Activated T-helper 1 cell treated with anti-CD3 and anti-CD28 coated beads, Interleukin-2, amount 50 U/mL, for 16 hours (primary cell): ENCODE measurements at places on chromosomes 4 and X.
A peak's percentile ranks its signal among the peaks of the same experiment; 100 is the strongest.

DNA sequence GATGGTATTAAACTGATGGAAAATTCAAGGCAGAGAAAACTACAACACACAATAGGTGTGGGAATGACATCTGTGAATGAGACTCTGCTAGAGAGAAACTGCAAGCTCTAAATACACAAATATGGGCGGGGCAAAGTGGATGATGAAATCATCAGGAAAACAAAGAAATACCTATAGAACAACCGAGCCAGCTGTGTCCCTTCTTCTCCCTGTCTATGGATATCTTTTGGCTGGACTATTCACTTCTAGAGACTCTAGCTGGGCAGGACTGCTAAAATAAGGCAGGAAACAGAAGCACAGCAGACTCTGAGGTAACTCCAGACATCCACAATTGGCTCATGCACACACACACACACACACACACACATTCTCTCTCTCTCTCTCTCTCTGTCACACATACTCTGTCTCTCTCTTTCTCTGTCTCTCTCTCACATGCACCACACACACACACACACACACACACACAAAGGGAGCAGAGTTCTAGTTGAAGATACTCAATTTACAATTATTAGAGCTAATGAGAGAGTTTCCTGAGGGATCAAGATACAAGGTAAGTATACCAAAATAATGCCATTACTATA lies 27.2 kb upstream of the EDNRA start:
- no peak for DNase-seq

DNA sequence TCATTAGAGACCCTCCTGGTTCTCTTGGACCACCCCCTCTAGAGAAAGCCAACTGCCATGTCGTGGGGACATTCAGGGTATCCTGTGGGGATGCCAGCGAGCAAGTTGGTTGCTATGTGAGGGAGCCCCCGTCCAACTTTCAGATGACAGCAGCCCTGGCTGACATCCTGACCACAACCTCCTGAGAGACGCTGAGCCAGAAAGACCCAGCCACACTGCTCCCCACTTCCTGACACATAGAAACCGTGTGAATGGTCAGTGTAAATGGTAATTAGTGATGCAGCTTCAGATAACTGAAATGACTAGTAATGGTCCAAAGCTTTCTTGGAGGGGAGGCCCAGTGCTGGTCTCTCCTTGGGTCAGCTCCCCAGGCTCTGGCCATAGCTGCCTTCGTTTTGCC lies 10.8 kb downstream of the CLCN4 start:
- DNase-seq: no peak

DNA sequence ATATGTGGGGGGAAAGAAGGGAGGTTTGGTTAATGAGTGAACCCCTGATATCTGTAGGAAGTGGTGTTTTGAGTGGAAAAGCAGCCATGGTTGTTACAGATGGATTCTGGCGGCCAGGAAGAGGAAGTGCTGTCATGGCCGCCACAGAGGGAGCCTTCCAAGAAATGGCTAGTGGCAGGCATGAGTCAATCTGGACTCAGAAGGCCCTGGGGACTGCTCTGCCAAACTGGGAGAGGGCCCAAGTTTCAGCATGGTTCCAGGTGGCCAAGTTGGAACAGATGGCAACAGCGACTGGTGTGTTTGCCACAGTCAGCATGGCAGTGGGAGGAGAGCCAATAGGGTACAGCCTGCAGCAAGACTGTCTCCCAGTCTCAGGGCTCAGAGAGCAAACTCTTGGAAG lies 32.5 kb downstream of the ETDB start:
- no peak for DNase-seq

DNA sequence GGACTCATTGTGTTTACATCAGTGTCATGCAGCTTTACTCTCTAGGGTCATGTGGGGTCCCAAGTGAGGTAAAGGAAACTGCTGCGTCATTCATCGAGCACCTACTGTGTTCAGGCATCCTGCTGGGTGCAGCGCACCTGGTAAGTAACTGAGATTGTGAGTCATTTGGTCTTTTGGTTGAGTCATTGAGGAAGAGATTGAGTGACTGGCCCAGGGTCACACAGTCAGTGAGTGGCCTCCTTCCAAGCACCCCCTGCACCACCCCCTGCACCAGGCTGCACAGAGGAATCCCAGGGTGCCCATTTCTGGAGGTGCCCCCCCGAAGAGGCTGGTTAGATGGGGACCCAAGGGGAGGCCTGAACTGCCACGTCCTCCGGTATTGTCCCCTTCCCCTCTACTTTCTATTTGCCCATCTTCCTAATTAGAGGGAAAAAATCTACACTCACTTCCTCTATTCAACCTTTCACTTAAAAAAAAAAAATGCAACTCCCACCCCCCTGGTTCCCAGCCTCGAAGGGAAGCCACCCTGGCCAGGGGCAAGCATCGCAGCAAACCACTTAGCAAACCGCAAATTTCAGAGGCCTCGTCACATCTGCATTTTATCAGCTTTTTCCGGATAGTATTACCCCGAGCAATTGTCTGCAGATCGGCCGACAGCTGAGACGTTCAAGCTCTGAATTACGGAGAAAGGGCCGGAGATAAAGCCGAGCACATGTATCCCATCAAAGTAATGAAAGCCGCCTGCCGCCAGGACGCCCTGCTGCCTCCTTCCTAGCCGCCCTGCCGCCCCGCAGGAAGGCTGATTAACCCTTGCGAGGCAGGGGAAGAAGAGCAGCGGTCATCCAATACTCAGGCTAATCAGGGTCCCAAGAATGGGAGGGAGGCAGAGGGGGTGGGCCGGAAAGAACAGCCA lies 96.3 kb upstream of the MSX1 start:
- no peak for DNase-seq

- no peak for DNase-seq
Observed at GRCh38 chr4:187547316-187547715, 448.3 kb upstream of the ZFP42 start.

- no peak for DNase-seq
Observed at GRCh38 chrX:41209853-41210252, 124.1 kb upstream of the DDX3X start.

DNA sequence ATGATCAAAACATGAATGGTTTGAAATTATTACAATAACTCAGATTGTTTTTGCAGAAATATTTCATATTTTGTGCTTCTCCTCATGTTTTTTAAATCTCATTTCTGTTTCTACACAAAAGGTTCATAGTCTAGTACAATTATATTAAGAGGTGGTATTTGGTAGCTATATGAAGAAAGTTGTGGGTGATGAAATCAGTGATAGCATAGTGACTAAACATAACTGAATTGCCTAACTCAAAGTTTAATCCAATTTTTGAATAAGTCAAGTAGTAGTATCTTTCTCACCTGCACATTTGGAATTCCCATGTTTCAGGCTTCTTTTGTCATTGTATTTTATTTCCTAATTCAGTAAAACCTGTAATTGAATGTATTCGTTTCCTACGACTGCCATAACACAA lies 648.7 kb downstream of the GRID2 start:
- DNase-seq: no peak

GRCh38 chr4:181307824-181308223 lies 935.4 kb upstream of the TENM3 start:
- DNase-seq: no peak

- no peak for DNase-seq
Observed at GRCh38 chrX:46236411-46236810, 308.8 kb downstream of the ZNF674 start.

DNA sequence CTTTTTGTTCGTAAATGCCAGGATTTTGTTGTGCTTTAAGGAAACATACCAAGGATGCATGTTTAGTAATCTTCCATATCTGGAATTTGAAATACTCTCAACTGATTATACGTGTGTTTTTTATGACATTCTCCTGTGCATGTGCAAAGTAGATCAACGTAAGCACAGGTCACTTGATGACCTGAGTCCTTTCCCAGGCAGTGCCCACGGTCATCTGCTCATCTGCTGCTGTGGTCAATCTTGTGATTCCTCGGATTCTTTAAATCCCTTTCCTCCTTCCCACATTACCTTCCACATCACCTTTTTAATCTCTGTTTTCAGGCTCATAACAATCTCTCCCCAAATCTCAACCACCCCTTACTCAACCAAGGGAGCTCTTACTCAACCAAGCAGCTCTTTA lies 104.1 kb downstream of the RASL11B start:
- no peak for DNase-seq

DNA sequence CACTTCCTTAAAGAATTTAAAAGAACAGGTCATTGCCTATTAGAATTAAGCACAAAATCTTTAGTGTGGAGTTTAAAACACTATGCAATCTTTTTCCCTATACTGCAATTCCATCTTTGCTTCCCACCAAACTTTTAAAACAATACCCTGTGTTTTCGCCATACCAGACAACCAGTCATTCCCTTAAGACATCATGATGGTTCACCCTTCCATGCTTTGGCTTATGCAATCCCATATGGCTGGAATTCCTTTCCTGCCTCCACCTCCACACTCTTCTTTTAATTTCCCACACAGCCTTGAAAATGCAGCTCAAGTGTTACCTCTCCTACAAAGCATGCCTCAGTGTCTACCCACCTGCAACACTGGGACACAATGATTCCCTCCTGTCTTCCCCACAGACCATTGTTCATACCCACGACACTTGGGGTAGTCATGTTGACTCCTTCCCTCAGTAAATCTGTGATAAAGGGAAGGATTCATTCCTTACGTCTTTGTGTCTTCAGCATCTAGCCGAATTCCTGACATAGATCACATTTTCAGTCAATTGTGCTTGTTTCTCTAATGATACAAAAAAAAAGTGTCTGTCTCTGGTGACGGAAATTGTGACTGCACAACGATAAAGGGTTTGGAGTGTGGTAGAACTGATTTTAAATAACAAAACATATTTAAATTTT lies 166.3 kb downstream of the FNIP2 start:
- no peak for DNase-seq

- DNase-seq: peak; percentile 6
Observed at GRCh38 chrX:110317061-110317819, 645 bp downstream of the AMMECR1 start.

DNA sequence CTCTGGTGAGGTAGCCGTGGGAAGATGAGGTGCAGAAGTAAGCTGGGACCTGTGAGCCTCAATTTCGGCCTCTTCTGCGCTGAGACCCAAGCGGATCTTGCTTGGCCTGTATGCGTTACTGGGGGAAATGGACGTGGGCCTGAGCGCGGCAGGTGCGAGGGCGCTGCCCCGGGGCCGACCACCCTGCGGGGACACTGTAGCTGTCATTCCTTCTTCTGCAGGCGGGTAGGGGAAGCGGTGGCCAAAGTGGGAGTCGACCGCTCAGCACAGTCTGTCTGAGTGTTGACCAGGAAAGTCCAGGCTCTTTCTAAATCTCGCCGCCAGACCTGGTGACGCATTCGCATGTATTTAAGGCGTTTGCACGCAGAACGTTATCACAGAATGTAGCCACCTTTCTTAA lies 3.3 kb upstream of the LRAT start:
- no peak for DNase-seq

GRCh38 chrX:117038918-117039440 lies 576.2 kb upstream of the CT83 start:
- no peak for DNase-seq

DNA sequence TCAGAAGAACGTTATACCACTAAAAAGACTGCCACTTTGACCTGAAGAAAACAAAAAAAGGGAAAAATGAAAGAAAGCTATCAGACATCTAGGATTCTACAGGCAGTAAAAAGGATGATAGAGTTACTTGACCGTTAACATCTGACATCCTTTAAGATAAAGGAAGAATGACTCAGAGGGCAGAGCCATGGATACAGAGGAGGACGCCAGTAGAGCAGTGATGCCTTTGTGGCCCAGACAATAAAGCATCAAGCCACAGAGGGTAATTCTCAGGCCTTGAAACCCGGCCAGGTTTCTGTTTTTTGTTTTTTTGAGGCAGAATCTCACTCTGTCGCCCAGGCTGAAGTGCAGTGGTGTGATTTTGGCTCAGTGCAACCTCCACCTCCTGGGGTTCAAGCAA lies 9.5 kb upstream of the BEX1 start:
- DNase-seq: no peak

GRCh38 chrX:148659481-148659880 lies 159.1 kb downstream of the AFF2 start:
- DNase-seq: no peak

GRCh38 chrX:135431886-135432285 lies 10.1 kb downstream of the SMIM10L2A start:
- DNase-seq: no peak

DNA sequence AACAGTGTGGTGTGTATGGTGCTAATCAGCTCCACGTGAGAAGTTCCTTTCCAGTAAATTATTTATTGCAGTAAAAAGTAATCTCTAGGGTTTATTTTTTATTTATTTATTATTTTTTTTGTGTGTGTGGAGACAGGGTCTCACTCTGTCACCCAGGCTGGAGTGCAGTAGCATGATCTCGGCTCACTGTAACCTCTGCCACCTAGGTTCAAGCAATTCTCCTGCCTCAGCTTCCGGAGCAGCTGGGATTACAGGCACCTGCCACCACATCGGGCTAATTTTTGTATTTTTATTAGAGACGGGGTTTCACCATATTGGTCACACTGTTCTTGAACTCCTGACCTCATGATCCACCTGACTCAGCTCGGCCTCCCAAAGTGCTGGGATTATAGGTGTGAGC lies 606.9 kb downstream of the PCDH7 start:
- no peak for DNase-seq

DNA sequence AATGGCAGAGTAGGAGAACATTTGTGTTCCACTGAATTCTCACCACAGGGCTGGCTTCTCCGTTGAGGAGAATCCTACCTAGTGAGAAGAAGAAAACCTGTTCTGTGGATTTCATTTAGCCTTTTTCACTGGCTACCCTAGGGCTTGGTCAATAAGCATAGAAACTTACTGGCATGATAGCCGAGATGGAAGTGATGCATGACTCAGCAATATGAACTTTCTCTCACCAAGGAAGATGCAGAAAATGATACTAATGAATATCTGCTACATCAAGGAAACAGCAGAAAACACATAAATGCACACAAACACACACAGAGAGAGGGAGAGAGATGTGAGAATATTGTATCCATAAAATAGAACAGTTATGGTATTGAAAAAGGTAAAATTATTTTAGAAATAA lies 216.3 kb downstream of the HHIP start:
- no peak for DNase-seq

DNA sequence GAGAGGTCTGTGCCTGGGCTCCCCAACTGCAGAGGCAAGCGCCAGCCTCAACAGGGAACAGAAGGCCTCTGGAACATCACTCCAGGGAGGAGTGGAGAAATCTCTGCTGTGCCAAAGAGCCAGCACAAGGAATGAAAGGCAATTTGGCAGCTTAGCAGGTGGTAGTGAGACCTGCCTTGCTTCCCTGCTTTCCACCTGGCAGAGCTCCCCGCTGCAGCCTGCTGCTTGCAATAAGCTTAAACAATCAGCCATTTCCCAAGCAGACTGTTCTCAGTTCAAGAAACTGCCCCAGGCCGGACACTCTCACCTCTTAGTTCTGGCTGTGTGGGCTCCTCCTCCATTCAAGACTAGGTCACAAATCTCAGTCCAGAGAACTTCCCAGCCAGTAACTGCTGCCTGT lies 370.6 kb downstream of the MAGEB5 start:
- DNase-seq: no peak

DNA sequence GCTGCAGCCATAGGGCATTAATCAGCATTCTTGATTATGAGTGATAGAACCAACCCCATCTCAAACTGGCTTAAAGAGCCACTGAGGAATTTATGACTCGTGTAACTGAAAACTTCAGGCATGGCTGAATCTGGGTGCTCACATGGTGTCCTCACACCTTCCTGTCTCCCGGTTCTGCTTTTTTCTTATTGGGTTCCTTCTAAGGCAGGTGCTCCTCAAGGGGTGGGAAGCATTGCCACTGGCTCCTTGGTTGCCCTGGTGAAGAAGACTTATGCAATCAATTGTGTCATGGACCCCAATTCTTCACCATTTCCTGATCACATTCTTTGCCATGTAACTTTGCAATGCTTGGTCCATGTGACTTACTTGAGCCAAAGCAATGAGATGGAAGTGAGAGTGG lies 4.3 kb upstream of the ZCCHC4 start:
- no peak for DNase-seq
